ENCODE measurements at places on chromosomes 16 and 17. TPM values are rescaled to one million over a fixed set of nuclear protein-coding genes. Genes with fewer than 3 reads are reported as not detected.

The TMEM220 gene
- total RNA-seq, result 0.53 TPM

The G6PC3 gene
- total RNA-seq, result 111 TPM

The FKBP10 gene
- total RNA-seq, result 388 TPM

The SLC35G6 gene
- total RNA-seq, result not detected

The VMO1 gene
- not detected for total RNA-seq

The EFCAB13 gene
- total RNA-seq, result 1.2 TPM

The IGF2BP1 gene
- not detected for total RNA-seq

The KRTAP16-1 gene
- not detected for total RNA-seq

The CHST4 gene
- total RNA-seq, result not detected

The GOSR2 gene
- 36.4 TPM for total RNA-seq

The HOXB4 gene
- total RNA-seq, result 20.4 TPM

The CPHXL2 gene
- total RNA-seq, result not detected

The KRT28 gene
- not detected for total RNA-seq

The TBC1D26 gene
- total RNA-seq, result not detected

The CHST5 gene
- total RNA-seq, result not detected

The XAF1 gene
- 39.8 TPM for total RNA-seq

The SGF29 gene
- total RNA-seq, result 14.0 TPM

The TMIGD1 gene
- total RNA-seq, result not detected

The KRT15 gene
- 0.32 TPM for total RNA-seq
